ENCODE measurements at places on chromosomes 1 and 21.

DNA sequence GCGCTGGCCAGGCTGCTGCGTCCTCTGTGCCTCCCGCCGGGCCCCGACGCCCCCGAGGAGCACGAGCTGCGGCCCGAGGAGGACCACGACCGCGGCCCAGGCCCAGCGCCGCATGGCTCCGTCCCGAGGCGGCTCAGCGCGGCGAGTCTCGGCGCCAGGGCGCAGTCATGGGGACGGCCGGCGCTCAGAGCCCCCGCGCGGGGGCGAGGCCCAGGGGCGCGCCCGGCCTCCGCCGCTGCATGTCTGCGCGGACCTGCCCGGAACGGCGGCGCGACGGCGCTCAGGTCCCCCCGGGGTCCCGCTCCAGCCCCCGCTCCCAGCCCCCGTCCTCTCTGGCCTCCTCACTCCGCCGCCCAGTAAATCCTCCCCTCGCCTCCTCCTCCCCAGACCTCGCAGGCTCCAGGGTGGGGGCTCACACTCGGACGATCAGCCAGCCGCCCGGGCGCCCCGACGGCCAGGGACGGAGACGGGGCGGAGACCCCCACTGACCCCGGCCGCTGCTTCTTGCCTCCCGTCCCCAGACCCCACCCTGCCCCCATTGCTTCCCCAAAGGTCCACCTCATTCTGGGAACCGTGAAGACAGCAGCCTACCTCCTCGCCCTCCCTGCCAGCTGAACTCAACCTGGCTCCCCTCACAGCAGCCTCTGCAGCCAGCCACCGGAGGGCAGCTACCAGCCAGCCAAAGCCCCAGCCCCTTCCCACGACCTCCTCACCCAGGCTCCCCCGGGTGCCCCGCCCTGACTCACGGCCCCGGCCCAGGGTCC is at the start of gene C1QTNF12:
C1QTNF12 (minus strand) TSS at position 146 of the 764 bp plus-strand sequence; CDS start at position 114, 32 bp downstream.
- no peak for DNase-seq

DNA sequence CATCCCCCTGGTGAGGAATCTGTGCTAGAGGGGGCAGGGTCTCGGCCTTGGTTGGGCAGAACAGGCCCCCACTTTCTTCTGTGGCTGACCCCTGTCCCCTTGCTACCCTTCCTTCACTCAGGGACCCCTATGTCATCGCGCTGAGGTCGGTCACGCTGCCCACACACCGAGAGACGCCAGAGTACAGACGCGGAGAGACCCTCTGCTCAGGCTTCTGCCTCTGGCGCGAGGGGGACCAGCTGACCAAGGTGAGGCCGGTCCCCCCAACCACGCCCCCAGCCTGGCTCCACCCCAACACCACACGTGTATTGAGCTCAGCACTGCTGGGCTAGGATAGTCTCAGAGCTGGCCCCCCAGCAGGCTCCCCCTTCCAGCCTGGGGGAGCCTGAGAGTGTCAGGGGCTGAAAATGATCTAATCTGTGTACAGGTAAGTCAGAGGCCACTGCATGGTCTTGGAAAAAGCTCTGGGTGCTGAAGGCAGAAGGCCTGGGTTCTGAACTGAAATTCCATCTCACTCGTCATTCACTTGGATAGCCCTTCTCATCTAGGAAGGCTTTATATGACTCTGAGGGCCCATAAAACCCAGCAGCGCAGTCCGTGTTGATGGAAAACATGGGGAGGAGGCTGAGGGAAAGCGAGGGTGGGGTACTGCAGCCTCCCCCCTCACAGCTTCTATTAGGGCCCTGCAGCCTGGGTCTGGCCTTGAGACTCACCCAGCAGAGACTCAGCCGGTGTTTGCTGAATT is 15.3 kb downstream of the FAM151A start:
- DNase-seq, result no peak

DNA sequence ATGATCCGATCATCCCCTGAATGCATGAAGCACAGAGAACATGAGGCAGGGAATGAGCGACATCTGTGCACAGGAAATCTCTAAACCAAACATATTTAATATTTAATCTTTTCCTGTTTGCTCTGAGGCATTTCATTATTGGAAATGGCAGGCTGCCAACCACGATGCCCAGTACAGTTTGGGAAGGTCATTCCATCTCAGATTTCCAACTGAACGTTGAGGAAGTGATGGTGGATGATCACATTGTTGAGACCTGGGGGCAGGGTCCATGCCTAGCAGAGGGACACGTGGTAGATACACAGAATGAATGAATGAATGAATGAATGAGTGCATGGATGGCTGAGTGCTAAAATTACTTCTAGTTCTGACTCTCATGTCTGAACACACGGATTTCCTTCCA is 15.9 kb upstream of the FASLG start:
- no peak for DNase-seq

- DNase-seq, result no peak
Measured at GRCh38 chr1:219575563-219575962, 37.3 kb downstream of the ZC3H11B start.

DNA sequence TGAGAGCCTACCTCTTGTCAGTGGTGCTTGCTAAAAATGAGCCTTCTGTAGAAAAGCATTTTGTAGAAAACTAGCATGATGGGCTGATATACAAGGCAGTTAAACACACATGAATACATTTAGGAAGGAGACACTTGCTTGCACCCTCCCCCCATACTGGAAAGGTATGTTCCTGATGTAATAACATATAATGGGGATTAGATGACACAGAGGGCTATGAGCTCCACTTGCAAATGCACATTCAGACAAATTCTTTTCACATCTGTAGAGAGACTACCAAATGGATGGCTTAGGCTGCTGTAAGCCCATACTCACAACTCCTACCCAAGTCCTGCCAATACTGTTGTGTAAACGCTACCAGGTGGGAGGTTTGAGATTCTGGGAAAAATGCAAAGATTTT is 634.0 kb downstream of the SMYD3 start:
- no peak for DNase-seq

- no peak for DNase-seq
Measured at GRCh38 chr1:109499081-109499480, 5.2 kb downstream of the CYB561D1 start.

GRCh38 chr1:237390823-237391222 is 348.8 kb downstream of the RYR2 start:
- DNase-seq, result no peak

DNA sequence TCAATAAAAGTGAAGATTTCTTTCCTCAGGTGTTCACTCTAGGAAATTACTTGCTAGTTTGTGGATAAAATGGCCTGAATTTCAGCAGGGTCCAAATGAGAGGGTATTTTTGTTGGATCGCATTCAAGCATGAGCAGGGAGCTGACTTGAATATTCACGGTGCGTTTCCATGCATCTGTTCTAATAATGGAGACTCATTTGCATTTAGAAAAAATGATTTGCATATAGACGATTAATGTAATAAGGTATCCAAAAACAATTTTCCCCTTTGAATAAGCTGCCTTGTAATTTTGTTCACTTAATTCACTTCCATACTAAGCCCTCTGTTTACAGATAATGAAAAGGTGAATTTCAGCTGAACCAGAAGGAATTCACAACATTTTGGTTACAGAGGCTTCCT is 130.9 kb upstream of the AJAP1 start:
- DNase-seq, result no peak

- no peak for DNase-seq
Measured at GRCh38 chr1:19643121-19643520, 990 bp upstream of the NBL1 start.

DNA sequence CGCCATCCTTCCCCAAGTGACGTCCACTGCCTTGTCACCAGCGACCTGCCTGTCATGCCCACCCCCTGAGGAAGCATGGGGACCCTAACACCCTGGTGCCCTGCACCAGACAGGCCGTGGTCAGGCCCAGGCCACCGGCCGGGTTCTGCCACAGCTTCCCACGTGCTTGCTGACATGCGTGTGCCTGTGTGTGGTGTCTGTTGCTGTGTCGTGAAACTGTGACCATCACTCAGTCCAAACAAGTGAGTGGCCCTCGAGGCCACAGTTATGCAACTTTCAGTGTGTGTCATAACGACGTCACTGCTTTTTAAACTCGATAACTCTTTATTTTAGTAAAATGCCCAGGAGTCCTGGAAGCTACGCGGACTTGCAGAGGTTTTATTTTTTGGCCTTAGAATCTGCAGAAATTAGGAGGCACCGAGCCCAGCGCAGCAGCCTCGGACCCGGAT is 8.5 kb upstream of the CTRC start:
- DNase-seq, result no peak

GRCh38 chr21:18548249-18548648 is 144.7 kb upstream of the TMPRSS15 start:
- no peak for DNase-seq

DNA sequence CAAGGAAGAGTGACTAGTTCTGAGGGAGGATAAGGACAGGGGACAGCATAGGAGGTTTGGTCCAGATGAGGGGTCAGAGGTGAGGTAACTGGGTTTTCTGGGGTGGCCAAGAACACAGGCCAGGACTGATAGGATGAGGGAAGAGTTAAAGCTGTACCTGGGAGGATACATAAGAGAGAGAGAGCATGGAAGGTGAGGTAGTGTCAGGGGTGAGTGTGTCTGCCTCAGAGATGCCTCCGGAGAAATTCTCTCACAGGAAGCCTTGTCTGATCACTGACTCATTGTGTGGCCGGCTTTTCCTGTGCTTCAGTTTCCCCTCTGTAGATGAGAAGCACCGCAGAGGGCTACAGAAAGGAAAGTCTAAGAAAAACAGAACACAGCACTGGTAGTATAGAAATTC is 40.2 kb downstream of the FASLG start:
- peak; percentile 74 for DNase-seq

DNA sequence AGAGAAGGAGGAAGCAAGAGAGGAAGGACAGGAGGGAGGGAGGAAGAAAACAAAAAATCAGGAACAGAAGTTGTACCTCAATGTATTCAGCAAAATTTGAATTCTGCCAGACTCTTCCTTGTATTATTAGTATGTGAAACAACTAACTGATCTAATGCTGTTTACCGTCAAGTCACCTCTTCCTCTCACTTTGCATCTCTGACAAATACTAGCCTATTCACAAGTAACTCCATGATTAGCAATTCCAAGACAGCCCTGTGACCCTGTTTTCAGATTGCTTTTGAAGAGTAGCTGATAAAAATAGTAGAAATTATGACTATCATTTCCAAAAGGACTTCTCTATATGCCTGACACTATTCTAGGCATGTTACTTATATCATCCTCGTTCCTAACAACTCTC is 445.4 kb downstream of the NEGR1 start:
- no peak for DNase-seq

DNA sequence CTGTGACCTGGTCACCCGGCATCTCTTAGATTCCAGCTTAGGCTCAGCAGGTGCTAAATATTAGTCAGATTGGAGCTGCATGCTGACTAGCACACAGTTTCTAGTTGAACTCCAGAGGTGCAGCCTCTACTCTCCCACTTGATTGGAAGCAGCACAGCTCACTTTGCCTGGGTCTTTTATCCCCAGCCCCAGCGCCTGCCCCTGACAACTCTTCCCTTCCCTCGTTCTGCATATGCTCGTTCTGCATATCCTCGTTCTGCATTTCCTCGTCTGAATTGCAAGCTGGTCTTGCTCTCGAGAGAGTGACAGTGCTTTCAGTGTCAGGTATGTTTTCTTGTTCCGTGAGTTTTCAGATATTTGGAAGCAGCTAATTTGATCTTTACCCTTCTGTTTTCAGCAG is 11.7 kb downstream of the COL18A1 start:
- no peak for DNase-seq

DNA sequence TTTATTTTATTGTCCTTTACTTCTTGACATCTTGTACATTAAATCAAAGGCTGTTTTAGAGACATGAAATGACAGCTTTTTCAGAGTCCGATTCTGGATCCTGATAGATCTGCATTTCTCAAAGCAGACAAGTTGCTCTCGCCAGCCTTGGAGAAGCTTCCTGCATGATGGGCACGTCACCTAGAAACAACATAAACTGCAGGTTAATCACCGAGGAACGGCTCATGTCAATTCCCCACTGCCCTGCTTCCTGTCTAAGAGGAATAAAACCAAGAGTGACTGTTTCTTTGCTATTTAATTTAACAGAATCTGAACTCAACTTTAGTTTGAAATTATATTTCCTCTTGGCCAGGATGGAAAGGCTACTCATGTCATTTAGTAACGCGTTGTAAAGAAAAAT is 77.0 kb downstream of the RWDD3 start:
- no peak for DNase-seq

- no peak for DNase-seq
Measured at GRCh38 chr1:12047120-12047876, 15.8 kb upstream of the TNFRSF8 start.

DNA sequence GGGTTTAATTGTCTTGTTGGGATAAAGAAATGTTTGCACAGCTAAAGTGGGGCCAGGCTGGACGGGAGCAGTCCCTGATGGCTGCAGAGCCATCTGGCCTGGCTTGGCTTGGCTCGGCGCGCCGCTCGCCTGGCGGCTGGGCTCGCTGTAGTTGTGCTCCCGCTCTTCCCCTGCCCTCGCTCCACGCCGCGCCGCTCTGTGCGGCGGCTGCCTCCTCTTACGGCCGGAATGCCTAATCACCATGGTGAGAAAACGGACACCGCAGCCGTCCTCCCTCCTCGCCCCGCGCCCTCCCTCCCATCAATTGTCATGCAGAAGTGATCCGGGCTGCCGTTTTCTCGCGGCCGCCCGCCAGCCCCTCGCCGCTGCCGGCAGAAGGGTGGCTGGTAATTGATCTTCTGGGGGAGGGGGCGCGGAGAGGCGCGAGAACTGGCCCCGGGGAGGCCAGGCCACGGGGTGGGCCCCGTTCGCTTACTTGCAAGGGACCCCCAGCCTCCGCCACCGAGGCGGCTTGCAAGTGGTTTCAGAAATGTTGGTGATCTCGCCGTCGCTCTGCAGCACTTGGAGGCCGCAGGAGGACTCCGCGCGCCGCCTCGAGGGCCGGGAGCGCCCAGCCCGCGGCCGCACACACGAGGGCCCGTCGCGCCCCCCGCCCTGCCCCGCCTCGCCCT is 12.4 kb downstream of the RNF220 start:
- DNase-seq, result no peak

DNA sequence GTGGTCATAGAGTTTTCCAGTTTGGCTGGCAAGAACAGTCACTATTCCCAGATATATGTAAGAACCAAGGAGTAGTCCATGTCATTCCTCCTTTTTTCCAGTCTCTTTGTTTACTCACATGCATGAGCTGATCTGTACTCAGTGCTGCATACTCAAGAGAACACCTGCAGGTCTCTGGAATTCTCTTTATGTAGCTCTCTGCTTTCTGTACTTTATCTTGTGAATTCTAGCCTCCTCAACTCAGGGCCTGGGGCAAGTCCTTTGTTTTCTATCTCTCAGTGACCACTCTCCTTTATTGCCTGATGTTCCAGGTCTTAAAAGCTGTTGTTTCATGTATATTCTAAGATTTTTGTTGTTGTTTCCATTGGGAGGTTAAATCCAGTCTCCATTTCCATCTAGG is 478.9 kb downstream of the DPYD start:
- DNase-seq, result no peak

- no peak for DNase-seq
Measured at GRCh38 chr1:234707641-234708040, 97.7 kb upstream of the IRF2BP2 start.

GRCh38 chr1:234893725-234894630 is 234.7 kb downstream of the TOMM20 start:
- DNase-seq, result peak; percentile 50

- DNase-seq, result no peak
Measured at GRCh38 chr21:18006691-18007090, 187.5 kb upstream of the C21orf91 start.

All from kidney capillary endothelial cell (primary cell).